ENCODE measurements at places on chromosomes 1 and 21.

DNA sequence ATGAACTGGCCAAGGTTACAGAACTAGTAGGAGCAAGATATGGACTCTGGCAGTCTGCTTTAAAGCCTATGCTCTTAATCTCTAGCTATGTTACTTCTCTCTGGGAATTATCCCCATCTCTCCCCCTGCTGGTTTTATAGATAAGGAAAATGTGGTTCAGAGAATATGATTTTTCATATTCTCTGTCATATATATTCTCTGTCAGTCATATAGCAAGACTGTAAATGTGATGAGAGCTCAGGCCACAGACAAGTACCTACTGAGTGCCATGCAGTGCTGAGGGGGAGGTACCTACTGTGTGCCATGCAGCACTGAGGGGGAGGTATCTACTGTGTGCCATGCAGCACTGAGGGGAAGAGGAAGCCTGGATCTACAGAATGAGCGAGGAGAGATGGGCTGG, 220.3 kb upstream of the FGGY start:
- DNase-seq, result peak; percentile 41

GRCh38 chr1:35434703-35435102, 122.5 kb downstream of the KIAA0319L start:
- DNase-seq, result no peak

DNA sequence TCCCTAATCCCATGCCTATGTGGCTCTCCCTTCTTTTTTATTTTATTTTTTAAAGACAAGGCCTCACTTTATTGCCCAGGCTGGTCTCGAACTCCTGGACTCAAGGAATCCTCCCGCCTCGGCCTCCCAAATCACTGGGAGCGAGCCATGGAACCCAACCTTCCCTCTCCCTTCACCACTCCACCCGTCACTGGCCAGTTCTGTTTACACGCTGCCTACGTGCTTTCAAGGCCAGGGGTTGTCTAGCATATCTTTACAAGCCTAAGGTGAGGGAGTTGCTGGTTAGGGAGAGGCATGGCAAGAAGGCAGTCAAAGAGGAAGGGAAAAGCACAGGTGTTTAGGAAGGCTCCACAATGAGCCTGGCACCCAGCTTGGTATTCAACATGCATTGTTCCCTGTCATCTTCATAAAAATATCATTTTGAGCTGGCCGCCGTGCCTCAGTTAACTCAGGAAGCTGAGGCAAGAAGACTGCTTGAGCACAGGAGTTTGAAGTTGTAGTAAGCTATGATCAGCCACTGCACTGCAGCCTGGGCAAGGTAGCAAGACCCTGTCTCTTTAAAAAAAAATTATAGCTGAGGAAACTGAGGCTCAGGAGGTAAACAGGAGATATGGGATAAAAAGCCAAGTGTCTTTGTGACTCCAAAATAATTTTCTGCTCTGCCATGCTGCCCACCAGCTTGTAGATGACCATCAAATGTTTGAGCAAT, 1.1 kb downstream of the RHBDL2 start:
- DNase-seq, result no peak

DNA sequence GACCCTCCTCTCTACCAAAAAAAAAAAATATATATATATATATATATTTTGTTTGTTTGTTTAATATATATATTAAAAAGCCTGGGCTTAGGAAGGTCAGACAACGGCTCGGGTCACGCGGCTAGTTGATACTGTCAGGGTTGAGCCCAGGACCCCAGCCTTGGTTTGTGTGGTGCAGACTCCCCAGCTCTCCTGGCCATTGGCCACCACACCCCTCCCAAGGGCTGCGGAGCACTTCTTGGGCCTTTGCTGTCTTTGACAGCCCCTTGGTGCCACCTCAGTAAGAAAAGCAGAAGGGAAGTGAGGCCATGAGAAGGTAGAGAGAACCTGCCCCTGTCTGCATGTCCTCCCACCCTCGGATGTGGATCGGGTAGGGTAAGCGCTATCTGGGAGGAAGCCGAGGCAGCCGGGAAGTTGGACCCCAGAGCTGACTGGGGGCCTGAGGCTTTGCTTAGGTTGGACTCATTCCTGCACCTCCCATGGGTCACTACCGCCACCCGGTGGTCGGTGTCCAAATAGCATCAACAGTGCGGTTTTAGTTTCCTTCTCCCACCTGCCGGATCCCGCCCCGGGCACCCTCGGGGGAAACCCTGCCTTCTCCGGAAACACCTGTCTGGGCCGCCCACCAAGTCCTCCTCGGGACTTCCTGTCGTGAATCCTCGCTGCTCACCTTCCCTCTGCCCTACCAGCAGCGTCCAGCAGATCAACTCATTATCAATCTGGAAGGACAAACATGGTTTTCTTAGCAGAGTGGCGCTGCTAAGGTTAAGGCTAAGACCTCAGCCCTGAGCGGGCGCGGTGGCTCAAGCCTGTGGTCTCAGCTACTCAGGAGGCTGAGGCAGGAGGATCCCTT, 29.8 kb upstream of the GNPAT start:
- peak; percentile 47 for DNase-seq

- DNase-seq, result no peak
Measured at GRCh38 chr1:30471307-30471706, 252.1 kb downstream of the MATN1 start.

DNA sequence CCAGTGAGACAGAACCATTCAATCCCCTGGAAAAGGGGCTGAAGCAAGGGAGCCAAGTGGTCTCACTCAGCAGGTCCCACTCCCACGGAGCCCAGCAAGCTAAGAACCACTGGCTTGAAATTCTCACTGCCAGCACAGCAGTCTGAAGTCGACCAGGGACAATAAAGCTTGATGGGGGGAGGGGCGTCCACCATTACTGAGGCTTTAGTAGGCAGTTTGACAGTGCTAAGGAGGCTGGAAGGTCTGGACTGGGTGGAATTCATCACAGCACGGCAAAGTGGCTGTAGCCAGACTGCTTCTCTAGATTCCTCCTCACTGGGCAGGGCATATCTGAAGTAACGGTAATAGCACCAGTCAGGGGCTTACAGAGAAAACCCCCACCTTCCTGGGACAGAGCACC, 105.4 kb upstream of the GORAB start:
- DNase-seq, result no peak

GRCh38 chr21:26469789-26470188, 103.3 kb downstream of the CYYR1 start:
- peak; percentile 57 for DNase-seq
